ENCODE measurements at places on chromosomes 7 and 10.

- DNase-seq = no peak
Measured at GRCh38 chr10:71475243-71475871, 78.6 kb downstream of the CDH23 start.

DNA sequence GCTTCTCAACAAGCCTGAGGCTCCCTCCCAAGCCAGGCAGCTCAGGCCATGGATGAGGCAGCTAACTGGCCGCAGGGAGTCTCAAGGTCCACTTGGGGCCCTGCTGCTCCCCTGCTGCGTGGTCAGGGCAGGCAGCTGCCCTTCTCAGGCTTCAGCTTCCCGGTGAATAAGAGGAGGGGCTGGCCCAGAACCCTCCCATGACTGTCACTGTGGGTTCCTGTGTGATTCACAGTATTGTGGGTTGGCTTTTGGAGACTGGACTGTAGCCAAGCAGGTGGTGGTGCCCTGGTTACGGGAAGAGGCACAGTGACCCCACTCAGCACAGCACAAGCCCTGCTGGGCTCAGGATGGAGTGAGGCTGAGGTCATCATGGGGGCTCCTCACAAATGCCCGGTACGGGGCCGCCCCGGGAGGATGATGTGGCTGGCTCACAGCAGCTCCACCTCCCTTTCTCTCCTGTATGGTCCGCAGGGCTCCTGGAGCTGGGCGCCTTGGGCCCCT lies 189.8 kb downstream of the HECW1 start:
- DNase-seq = no peak

GRCh38 chr7:95718577-95719410 lies 53.6 kb upstream of the DYNC1I1 start:
- DNase-seq = no peak

DNA sequence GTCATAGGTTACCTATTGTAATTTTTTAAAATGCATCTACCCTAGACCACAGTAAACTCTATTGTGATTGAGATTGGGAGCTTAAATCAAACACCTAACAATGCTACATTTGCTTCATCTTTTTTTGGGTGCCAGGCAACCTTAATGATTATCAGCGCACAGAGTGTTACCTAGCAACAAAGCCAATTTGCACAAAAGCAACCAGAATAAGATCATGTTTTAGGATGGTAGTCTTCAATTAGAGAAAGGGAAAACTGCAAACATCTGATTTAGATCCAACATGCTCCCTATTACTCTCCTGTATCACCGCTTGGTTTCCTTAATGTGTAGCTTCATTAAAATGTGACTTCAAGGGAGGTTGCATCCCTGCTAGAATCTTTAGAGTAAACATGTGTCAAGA lies 226.9 kb downstream of the ABCA13 start:
- no peak for DNase-seq

- DNase-seq = no peak
Measured at GRCh38 chr7:89780291-89780690, 374.0 kb upstream of the STEAP1 start.

- no peak for DNase-seq
Measured at GRCh38 chr7:108367946-108368345, 88.3 kb downstream of the NRCAM start.

GRCh38 chr10:31362023-31362641 lies 43.1 kb downstream of the ZEB1 start:
- no peak for DNase-seq

DNA sequence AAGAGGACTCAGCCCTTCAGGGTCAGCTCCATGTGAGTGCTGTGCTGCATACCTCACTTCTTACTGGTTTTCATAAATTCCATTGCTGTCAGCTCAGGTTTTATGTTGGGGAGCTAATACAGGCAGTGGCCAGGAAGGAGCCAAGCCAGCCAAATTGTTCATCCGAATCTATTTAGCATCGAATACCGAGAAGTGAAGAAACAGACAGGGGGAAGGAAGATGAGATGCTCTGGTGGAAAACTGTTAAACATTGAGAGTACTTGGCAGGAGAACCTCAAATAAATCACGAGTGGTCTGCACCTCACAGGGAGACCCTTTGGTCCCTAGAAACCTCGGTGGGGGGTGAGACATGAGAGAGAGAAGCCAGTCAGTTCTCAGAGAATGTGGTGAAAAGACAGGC lies 196.0 kb upstream of the TMEM72 start:
- DNase-seq = peak; percentile 50

GRCh38 chr7:50353201-50353600 lies 48.7 kb downstream of the IKZF1 start:
- DNase-seq = no peak

DNA sequence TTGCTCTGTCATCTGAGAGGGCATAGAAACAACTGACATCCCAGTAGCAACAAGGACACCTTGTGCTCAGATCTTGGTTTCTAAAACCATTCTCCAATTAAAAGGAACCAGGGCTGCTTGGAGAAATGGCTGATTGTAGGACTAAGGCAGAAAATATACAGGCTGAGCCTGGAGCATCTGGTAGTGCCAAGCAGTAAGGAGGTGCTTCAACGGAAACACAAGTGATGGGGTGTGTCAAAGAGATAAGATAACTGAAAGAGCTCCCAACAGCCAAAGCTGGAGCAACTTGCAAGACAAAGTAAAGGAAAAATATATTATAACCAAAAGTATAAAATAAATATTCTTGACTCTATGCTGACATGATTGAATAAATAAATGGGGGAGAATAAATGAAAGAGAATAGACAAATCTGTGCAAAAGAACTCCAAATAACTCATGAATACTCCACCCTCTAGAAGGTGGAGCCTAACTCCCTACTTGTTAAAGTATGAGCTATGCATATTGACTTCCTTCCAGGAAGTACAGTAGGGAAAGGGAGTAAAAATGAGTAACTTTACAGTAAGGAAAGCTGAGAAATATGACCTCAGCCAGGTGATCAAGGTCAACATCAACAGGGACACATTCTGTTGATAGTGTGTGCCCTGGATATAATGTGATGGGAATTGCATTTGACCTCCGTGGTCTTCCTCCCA lies 162.4 kb downstream of the NOC3L start:
- no peak for DNase-seq

DNA sequence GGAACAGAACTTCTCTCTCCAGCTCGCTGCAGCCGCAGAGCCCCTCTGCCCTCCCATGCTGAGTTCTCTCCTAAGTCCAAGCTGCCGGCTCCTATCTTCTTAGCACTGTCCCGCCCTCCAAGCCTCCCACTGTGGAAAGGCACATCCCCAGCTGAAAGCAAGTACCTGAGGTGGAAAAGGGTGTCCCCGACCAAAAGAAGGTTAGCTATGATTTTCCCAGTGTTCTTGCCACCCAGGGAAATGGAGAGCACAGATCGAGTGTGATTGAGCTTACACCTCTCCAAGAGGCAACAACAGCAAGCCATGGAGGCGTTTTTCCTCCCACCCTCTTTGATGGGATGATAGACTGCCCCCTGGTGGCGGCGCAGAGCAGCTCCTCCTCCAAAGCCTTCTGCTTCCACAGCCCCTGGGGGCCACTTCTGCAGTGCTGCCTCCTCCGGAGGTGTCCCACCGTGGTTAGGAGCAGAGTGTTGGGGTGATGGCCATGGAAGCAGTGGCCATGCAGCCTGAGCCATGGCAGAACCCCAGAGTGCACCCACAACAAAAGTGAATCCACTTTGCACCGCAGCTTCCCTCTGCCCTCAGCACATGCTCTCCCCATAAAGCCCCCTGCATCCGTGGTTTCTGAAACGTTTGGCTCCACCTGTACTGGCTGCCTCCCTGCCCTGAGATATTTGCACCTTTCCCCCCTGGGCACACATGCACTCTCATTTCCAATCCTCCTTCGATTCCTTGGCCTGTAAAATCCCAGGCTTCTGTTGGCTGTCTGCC lies 143.1 kb upstream of the STK17A start:
- no peak for DNase-seq

GRCh38 chr10:117553815-117554172 lies 11.2 kb downstream of the EMX2 start:
- DNase-seq = no peak

DNA sequence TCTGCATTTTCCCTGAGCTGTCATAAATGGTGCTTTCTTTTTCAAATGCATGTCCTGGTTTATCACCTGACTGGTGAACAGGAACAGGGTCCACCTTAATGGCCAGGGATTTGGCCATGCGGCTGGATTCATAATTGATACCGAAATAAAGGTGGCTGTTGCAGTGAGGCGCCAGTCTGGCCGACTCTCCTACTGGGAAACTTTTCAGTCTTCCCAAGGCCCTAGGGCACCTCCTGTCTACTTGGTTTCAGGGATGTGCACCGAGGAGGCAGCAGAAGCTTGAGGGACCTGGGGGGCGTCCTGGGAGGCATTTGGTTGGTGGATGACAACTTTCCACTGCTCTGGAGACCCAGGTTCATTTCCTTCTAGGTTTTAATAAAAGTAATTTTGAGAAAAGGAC lies 46.4 kb upstream of the FIGNL1 start:
- DNase-seq = no peak

DNA sequence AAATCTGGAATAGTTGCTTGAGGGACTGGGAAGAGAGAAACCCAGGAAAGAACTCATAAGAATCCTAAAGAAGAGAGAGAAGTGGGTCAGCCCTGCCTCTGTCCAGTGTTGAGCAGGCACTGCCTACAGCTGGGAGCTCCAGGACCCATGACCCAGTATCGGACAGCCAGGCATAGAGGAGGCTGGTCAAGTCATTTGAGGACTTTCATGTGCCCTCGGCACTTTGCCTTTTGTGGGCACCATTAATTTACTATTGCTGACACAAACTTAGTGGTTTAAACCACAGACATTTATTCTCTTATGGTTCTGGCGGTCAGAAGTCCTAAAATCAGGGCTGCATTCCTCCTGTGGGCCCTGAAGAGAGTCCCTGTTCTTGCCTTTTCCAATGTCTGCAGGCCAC lies 60.3 kb downstream of the CPXM2 start:
- no peak for DNase-seq

DNA sequence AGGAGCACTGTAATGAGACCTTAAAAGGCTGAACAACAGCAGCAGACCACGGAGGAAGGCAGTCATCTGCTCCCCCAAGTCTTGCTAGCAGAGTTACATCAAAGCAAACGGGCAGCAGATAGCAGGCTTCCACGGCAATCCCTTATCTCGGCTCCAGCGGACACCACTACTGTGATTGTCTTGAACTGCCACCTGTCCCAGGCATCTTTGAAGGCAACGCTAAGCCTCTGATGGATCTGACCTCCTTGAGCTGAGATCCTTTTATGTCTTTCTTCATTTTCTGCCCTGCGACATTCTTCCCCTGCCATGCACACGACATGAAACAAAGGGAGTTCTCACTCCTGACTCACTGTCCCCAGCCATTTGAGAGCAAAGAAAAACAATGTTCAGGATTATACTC lies 111.7 kb downstream of the GLI3 start:
- DNase-seq = no peak

GRCh38 chr10:79941146-79941545 lies 7.8 kb downstream of the SFTPD start:
- DNase-seq = no peak

DNA sequence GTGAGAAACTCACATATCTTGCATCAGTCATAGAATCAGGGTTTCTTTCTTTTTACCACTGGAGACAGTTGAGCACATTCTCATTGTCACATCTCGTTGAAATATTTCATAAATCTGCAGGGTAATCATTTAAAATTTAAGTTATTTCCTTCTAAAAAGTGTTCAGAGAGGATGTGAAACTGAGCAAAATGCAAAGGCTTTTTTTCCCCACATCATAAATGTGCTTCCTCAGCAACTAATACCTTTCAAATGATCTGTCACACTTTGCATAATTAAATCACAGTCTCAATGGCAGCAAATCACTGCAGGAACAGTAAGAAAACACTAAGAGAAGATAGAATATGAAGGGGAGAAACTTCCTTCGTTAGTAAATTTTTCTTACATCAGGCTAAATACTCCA lies 187.5 kb downstream of the EVX1 start:
- no peak for DNase-seq
